Naive B cell (primary cell): ENCODE measurements at places on chromosomes 12 and 14. TPM values are rescaled to one million over a fixed set of nuclear protein-coding genes. Genes with fewer than 3 reads are reported as not detected.

Gene RBP5
- polyA plus RNA-seq: not detected

DNA sequence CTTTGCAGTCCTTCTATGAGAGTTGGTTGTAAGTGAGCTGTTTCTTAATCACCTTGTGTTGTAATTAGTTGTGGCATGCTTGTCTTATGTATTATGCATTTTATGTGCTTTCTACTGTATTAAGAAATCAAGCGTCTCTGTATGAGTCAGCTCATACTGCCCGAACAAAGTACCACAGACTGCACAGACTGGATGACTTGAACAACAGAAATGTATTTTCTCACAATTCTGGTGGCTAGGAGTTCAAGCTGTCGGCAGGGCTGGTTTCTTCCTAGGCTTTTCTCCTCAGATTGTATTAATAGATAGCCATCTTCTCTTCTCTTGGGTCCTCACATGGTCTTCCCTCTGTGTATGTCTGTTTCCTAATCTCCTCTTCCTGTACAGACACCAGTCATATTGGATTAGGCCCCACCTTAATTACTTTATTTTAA lies 77.7 kb downstream of the FLRT2 start:
- H3K36me3 ChIP-seq: no peaks in the 10 kb centered on the region
- H3K4me1 ChIP-seq: no peaks in the 10 kb centered on the region
- DNase-seq: no peak
- H3K4me3 ChIP-seq: no peak overlapping the region
- no peak overlapping the region for H3K27ac ChIP-seq

Gene TAS2R19
- polyA plus RNA-seq: not detected

Gene BATF
- polyA plus RNA-seq: 6.3 TPM

Gene SERPINA3
- not detected for polyA plus RNA-seq

Gene CHPT1
- 111 TPM for polyA plus RNA-seq

- no peaks in the 10 kb centered on the region for H3K27me3 ChIP-seq
- peak overlapping the region; percentile 91 for H3K4me3 ChIP-seq
- peak overlapping the region; percentile 98 for H3K27ac ChIP-seq
- H3K36me3 ChIP-seq: peaks cover 3% of the 10 kb centered on the region
These were observed 40.4 kb upstream of the GZMB start for GRCh38 chr14:24674204-24674970.

- peaks cover 23% of the 10 kb centered on the region for H3K4me1 ChIP-seq
- no peak overlapping the region for H3K27ac ChIP-seq
- no peak overlapping the region for H3K4me3 ChIP-seq
- H3K27me3 ChIP-seq: peaks cover 54% of the 10 kb centered on the region
- H3K36me3 ChIP-seq: no peaks in the 10 kb centered on the region
These were observed 2.0 kb upstream of the TRIM9 start for GRCh38 chr14:51096870-51097269.

Gene PYGL
- 1.0 TPM for polyA plus RNA-seq

DNA sequence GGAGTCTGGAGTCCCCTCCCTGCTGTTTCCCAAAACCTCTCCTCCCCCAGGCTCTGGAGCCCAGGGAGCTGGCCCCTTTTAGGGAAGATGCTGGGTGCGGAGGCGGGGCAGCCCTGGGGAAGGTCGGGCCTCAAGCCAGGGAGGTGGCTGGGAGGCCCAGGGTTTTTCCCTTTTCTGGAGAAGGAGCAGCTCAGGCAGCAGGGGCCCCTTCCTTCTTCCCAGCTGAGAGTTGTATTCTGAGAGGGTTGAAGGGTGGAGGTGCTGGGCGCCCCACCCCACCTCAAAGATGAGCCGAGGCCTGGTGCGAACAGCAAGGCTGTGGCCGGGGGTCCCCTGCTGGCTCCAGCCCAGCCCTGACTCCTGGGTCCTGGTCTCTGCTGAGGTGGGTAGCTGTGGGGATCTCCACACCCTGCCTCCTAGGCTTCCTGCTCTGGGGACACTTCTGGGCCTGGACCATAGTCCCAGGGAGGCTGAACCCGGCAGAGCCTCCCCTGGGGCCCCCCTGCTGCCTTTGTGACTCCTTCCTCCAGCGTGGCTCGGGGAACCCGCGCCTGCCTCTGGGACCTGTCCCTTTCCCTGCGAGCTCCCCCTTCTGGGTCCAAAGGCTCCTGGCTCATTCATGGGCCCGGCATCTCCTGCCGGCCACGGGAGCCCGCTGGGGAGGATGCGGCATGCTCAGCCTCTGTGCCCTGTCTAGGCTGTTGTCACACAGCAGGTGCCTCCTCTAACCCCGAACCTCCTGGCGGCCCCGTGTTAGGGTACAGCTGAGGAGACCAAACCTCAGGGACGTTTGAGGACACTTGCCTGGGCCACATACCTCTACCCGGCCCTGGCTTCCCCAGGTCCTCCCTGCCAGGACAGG lies 4.4 kb downstream of the TRMT61A start:
- no peak for DNase-seq
- H3K27ac ChIP-seq: no peak overlapping the region
- H3K4me3 ChIP-seq: no peak overlapping the region
- H3K4me1 ChIP-seq: peaks cover 35% of the 10 kb centered on the region

Gene CPNE6
- 1.1 TPM for polyA plus RNA-seq

DNA sequence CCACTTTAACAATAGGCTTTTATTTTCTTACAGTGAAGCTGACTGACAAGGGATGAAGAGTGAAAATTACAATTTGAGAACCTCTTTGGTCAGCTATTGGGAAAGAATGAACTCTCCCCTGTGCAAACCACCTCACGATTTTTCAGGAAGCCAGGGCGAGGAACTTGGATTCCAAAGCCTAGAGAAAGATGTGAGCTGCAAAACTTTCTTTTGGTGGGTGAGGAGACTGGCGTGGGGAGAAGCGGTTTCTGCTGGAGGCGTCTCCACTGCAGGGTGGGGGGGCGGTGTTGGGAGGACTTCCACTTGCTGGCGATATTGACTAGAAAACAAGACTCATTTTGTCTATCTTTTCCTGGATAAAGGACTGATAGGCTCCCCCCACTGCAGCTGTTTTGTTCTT lies 59.3 kb upstream of the VRK1 start:
- no peak overlapping the region for H3K4me3 ChIP-seq
- peaks cover 64% of the 10 kb centered on the region for H3K27me3 ChIP-seq
- H3K4me1 ChIP-seq: peaks cover 8% of the 10 kb centered on the region
- no peaks in the 10 kb centered on the region for H3K36me3 ChIP-seq
